Stimulated activated CD8-positive, alpha-beta memory T cell treated with anti-CD3 and anti-CD28 coated beads, Interleukin-4, amount 100 ng/mL, for 4 hours (primary cell): ENCODE measurements at places on chromosomes 16 and 17.

DNA sequence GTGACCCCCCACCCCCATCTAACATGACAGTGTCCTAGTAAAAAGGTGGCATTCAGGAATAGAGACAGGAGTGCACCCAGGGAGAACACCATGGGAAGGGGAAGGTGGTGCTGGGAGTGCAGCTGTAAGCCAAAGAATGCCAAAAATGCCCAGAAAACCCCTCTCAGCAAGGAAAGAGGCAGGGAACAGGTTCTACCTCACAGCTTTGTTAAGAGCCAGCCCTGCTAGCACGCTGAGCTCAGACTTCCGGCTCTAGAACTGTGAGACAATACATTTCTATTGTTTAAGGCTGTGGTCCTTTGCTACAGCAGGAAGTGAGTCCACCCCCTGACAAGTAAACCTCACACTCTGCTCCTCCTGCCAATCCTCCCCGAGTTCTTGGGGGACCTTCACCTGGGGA lies 302.4 kb upstream of the N4BP1 start:
- no peak for DNase-seq

- no peak for DNase-seq
These were observed 6.0 kb downstream of the CLEC16A start for GRCh38 chr16:10950393-10950792.

DNA sequence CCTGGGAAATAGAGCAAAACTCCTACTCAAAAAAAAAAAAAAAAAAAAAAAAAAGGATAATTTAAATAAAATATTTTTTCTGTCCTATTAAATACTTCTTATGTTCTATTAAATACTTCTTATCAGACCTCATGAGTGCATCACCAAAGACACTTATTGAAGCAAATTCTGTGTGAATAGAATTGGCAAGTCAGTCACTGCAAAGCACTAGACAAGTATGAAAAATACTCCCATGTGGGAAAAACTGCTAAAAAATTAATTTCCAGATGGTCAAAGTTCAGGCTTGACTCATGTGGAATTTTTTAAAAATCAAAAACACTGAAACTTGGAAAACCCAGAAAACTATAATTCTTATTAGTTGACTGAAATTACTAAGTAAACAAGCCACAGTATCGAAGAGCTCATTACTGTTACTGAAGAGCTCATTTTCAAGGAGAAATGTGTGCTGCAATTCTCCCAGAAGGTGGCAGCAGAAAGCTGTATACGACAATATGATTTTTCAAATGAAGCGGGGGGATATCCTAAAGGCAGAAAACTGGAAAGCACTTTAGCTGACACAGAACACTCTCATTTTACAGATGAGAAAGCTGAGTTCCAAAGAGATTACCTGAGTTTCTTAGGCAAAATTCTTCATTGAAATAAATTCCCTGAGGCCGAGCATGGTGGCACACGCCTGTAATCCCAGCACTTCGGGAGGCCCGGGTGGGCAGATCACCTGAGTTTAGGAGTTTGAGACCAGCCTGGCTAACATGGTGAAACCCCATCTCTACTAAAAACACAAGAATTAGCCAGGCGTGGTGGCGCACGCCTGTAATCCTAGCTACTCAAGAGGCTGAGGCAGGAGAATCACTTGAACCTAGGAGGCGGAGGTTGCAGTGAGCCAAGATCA lies 15.9 kb upstream of the FBXO47 start:
- no peak for DNase-seq

- DNase-seq: no peak
These were observed 32.4 kb downstream of the SMYD4 start for GRCh38 chr17:1797323-1797722.
